ENCODE measurements at places on chromosomes 6 and 20.
A peak's percentile ranks its signal among the peaks of the same experiment; 100 is the strongest.

DNA sequence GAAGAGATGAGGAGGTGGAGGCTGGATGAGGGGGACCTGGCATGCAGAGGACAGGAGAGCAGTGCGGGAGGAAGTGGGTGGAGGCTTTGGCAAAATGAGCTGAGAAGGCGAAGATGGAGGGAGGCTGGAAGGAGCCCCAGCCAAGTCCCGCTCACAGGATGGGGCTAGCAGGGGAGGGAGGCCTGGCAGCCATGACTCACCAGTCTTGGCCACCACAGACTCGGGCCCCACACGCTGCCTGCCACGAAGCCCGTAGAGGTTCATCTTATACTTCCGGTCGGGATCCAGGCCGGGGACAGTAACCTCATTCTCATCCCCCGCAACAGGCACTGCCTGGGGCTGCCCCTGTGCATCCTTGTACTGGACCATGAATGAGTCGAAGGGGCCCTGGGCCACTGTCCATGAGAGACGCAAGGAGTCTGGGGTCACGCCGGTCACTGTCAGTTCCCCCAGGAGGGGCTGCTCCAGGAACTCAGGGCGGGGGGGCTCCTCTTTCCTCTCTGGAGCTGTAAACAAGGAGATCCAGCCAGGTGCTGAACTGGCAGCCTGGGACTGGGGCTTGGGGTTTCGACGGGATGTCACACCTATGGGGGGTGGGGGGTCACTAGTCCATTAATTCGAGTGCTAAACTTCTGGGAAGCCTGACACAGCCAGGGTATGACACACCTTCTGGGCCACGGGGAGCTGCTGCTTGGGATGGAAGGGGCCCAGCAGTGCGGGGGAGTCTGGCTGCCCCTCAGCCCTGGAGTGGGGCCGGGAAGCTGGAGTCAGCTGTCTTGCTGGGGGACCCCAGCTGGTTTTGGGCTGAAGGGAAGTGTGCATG, 27.8 kb downstream of the TNXB start:
- DNase-seq, result no peak

GRCh38 chr6:167351656-167352345, 26.9 kb downstream of the TTLL2 start:
- no peak for DNase-seq

GRCh38 chr6:111464184-111464583, 18.8 kb downstream of the REV3L start:
- DNase-seq, result no peak

GRCh38 chr20:59403261-59403961, 103.0 kb downstream of the EDN3 start:
- DNase-seq, result no peak

DNA sequence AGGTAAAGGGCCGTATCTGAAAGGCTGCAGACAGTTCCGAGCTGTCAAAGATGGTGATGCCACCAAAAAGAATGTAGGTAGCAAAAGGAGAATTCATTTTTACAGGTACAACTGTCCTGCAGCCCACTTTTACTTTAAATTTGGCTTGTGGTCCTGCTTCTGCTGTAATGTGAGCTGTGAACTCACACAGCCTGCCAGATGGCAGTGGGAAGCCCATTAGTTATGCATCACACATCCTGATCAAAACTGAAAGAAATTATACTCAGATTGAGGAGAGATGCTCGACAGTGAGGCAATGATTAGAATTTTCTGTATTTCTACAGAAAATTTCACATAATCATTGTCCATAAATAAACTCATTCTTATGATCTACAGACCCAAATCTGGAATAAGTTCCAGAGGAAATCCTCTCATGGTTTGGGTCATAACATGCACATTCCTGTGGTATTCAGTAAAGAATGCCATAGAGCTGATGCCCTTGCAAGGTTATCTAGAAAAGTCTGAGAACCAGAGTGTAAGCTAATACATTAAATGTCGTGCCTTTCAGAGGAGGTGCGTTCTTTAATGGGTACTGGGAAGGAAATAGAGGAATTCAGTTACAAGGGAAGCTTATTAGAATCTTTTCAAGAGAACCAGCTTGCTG, 23.9 kb upstream of the E2F3 start:
- peak; percentile 62 for DNase-seq

GRCh38 chr6:132746048-132746447, 11.7 kb downstream of the VNN2 start:
- no peak for DNase-seq

GRCh38 chr6:30875244-30876038, 8.9 kb upstream of the DDR1 start:
- peak; percentile 82 for DNase-seq
